ENCODE measurements at places on chromosomes 16 and 17.

- no peak for DNase-seq
Measured at GRCh38 chr17:13140750-13141149, 122.9 kb upstream of the ELAC2 start.

DNA sequence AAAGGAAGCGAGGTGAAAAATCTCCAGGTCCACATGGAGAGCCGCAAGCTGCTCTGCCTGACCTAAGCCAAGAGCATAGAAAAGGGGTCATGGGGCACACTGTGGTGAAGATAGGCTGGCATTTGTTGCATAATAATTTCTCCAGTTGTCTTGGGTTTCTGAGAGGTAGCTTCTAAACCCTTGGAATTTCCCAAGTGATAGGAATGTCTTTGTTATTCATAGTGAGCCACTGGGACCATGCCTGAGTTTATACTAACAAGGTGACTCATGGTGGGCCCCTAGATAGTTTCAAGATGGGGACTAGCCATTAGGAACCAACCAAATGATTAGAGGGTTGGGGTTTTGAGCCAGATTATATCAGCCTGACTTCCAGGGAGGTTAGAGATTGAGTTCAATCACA is 25.6 kb downstream of the SOST start:
- DNase-seq = no peak

DNA sequence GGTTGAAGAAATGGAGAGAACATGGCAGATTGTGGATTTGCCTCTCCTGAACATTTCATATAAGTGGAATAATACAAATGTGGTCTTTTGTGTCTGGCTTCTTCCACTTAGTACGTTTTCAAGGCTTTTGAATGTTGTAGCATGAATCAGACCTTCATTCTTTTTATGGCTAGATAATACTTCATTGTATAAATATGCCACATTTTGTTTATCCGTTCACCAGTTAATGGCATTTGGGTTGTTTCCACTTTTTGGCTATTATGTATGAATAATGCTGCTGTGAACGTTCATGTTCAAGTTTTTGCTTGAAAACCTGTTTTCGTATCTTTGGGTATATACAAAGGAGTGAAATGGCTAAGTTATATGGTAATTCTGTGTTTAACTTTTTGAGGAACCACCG is 130.4 kb downstream of the TANC2 start:
- DNase-seq = no peak

DNA sequence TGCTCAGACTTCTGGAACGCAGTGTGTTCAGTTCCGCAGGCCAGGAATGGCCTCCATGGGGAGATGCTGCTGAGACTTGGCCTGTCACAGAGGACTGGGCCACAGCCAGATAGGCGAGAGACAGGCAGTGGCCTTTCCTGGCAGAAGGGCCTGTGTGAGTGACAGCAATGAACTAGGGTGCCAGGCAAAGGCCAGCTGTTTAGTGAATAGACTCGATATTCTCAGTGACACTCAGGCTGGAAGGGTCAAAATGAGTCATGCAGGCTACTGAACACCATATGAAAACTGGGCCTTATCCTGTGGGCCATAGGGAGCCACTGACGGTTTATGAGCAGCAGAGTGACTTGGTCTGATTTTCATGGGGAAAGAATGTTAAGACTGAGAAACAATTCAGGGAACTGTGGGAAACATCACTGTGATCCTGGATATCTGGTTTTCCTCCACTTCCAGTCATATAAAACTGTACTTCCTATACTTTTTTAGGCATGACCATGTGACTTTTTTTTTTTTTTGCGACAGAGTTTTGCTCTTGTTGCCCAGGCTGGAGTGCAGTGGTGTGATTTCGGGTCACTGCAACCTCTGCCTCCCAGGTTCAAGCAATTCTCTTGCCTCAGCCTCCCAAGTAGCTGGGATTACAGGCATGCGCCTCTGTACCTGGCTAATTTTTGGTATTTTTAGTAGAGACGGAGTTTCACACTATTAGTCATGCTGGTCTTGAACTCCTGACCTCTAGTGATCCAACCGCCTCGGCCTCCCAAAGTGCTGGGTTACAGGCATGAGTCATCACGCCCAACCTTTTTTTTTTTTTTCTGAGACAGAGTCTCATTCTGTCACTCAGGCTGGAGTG is 5.2 kb upstream of the NUBP1 start:
- DNase-seq = no peak

DNA sequence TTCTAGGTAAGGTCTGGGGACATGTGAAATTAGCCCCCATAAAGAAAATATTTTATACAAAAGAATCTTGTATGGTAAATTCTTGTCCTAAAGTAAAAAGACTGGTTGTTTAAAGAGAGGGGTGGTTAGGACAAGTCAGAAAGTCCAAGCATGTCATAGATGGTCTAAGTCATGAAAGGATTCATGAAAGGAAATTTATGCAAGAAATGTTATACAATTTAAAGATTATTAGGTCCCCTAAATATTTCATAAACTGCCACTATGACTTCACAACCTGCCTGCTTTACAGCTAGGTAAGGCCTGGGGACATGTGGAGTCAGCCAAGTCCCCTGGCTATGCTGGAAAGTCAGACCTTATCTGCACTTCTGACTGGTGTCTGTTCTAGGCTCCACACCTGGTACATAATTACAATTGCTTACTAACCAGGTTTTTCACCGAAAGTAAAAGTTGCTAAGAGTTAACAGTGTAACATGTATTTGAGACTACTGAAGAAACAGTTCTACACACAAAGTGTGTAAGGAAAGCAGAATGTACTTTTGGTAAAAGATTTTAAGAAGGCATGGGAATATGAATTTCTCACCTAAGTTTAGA is 17.0 kb downstream of the N4BP1 start:
- DNase-seq = no peak

GRCh38 chr16:57578521-57579360 is 36.3 kb downstream of the ADGRG5 start:
- no peak for DNase-seq

DNA sequence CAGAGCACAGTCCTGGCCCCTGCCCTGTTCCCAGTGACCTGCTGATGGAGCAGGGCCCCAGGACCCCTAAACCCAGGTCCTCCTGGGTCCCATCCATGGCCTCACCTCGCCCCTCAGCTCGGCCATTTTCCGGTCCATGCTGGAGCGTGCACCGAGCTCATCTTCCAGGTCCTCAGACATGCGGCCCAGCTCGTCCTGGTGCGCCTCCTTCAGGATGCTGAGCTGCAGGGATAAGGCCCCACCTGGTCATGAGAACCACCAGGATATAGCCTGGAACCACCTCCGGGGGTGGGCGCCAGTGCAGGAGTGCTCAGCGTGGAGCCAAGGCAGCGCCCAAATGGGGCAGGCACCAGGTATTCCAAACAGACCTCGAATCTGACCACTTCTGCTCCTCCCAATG is 17.9 kb downstream of the CCDC102A start:
- DNase-seq = no peak

- no peak for DNase-seq
Measured at GRCh38 chr17:62178579-62178978, 113.5 kb upstream of the MED13 start.

DNA sequence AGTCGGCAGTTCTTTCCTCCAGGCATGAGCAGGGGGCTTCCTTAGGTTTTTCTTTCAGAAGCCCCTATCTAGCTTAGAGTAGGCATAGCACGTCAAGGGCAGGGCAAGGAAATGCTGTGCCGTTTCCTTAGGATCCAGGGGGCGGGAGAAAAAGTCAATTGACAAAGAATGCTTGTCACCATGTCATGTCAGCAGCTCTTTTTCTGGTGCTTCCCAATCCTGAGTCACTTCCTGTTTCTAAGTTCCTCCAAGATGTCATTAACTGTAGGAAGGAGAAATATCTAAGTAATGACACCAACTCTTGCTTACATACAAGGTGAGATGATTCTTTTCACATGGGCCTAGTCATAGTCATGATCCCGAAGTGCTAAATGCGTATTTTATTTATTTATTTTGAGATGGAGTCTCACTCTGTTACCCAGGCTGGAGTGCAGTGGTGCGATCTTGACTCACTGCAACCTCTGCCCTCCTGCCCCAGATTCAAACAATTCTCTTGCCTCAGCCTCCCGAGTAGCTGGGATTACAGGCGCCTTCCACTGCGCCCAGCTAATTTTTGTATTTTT is 35.2 kb downstream of the GJC1 start:
- no peak for DNase-seq

DNA sequence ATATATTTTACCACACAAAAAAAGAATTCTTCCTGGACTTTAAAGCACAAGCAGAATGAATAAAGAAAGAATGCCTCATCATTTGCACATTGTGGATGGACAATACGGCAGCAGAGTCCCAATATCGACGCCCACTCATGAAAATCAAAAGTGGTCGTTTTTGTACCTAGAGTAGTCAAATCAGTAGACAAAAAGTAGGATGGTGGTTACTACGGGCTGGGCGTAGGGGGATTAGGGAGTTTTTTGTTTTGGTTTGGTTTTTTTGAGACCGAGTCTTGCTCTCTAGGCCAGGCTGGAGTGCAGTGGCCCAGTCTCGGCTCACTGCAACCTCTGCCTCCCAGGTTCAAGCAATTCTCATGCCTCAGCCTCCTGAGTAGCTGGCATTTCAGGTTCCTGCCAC is 8.6 kb upstream of the CENPV start:
- DNase-seq = no peak

DNA sequence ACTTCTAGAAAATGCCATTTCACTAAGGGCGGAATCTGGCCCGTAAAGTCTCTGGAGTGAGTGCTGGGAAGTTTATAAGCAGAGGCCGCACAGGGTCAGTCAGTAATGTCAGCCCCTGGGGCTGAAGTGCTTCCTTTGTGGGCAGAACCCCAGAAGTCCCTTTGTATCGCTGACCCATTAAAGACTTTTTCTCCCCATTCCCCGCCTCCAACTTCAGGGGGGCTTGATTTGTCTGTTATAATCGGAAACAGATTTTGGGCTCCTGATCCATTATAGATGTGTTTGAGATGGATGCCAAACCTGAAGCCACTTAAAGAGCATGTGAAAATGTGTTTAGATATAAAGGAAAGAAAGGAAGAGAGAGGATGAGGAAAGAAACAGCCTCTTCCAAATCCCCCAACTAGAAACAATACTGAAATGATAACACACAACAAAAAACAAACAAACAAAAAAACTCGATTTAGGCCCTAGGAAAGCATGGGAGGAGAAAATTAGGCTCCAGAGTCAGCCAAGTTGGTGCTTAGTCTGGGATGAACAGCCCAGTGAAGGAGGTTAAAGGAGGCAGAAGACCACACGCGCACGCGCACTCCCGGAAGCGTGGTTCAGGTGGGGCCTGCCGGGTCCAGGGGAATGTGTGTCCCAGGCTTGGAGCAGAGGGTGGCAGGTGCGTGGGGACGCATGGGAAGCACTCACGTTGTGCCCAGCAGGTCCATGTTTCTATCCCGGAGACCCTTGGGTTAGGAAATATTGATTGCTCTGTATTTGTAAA is 27.1 kb downstream of the MSI2 start:
- DNase-seq = no peak

DNA sequence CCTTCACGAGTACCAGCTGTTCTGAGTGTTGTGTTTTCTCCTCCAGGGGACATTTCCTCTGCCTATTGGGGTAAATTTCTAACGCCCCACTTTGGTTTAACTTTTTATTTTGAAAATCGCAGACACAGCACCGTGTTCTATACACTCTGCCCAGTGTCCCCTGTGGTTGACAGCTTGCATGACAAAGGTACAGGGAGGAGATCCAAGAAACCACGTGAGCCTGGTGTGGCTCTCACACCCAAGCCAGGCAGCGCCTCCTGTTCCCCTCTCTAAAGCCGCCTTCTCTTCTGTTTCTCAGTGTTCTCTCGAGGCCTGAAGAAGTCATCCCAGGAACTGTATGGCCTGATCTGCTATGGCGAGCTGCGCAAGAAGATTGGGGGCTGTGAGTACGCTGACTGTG is 25.4 kb downstream of the CRAMP1 start:
- DNase-seq = no peak

GRCh38 chr17:43574896-43575525 is 28.9 kb upstream of the ETV4 start:
- DNase-seq = no peak

DNA sequence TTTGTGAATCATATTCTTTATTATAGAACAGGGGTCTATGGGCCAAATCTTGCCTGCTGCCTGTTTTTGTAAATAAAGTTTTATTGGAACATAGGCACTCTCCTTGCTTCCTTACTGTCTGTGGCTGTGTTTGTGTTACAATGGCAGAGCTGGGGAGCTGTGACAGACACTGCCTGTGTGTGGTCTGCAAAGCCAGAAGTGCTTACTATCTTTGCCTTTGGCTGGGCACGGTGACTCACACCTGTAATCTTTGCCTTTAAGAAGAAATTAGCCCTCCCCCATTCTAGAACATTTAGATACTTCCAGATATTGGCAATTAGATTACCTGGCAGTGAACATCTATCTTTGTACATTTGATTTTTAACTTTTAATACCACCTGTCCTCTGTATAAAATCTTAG is 308.3 kb downstream of the FOXL1 start:
- DNase-seq = no peak

- DNase-seq = no peak
Measured at GRCh38 chr16:82631701-82632685, 5.2 kb downstream of the CDH13 start.

DNA sequence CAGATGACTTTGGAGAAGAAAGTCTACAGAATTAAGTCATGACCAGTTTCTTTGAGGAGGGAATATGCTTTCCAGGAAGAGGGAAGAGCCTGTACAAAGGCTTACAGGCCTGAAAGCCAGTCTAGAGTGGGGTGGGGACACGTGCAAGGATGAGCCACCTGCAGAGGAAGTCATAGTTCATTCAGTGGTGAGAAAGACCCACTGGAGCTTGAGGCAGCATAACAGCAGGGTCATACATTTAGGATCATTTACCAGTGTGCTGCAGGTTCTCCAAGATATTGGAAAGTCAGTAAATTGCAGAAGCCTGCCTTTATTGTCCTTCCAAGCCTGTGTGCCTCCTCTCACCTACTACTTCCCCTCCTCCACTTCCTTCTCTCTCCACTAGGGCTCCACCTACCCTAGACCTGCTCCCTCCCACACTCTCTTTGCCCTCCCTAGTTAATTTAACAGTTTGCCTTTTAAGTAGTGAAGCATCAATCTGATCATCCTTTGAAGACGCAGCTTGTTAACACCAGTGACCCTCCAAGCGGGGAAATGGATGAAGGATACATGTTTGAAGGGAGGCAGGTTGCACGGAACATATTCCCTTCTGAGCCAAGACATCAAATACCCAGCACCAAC is 40.2 kb downstream of the CDRT15 start:
- no peak for DNase-seq

- no peak for DNase-seq
Measured at GRCh38 chr16:53207810-53208752, 153.3 kb downstream of the CHD9 start.

DNA sequence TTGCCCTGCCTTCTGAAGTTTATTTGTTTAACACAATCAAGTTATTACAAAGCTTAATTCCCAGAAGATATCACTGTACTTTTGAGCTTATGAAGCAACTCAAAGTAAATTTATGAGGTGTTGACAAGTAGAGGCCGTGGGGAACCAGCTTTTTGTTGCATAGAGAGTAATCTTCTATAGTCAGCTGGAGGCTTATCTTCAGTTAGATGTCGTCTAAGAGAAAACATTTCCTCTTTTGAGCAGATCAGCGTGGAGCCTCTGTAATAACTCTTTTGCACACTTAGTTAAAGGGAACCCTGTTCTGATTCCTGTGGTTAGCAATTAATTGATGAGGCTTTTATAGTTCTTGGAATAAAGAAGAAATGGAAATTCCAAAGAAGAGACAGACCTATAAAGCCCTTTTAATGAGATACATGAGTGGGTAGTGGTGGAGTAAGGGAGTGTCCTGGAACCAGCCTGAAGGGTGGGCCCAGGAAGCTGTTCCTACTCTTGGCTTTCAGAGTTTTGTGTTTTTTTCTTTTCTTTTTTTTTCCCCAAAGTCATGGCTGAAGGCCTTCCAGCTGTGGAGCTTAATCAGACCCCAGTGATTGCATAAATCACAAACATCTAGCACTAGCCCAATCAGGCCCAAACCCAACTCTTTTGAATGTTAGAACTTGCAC is 28.9 kb upstream of the MAP3K14 start:
- no peak for DNase-seq

- DNase-seq = no peak
Measured at GRCh38 chr16:74623214-74623838, 16.4 kb upstream of the GLG1 start.

Data from stimulated activated CD8-positive, alpha-beta memory T cell treated with anti-CD3 and anti-CD28 coated beads, Interleukin-7, amount 100 ng/mL, for 1 hour (primary cell).